NCI-H2081 (cell line): ENCODE measurements at places on chromosomes 6 and 20.

GRCh38 chr20:38723848-38724625 lies at the start of gene SLC32A1:
Gene SLC32A1, plus strand, starts transcription at chr20:38724486. Its CDS starts 239 bp downstream, at chr20:38724725.
- no peak for DNase-seq

DNA sequence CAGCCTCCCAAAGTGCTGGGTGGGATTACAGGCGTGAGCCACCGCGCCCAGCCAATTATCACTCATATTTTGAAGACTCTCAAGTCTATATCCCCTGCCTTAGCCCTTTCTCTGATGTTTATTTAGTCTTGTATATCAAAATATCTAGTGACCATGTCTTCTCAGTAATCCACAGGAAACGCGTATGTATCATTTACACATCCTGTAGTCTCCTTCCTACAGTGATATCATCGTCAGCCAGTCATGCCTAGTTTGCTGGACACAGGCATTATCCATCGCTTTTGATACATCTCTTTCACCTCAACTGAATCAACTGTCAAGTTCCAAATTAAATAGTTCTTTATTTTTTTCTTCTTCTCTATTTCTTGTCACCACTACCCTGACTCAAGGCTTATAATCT lies 223.7 kb downstream of the NKAIN2 start:
- DNase-seq = no peak

GRCh38 chr20:51532577-51533191 lies 9.8 kb downstream of the NFATC2 start:
- DNase-seq = no peak

DNA sequence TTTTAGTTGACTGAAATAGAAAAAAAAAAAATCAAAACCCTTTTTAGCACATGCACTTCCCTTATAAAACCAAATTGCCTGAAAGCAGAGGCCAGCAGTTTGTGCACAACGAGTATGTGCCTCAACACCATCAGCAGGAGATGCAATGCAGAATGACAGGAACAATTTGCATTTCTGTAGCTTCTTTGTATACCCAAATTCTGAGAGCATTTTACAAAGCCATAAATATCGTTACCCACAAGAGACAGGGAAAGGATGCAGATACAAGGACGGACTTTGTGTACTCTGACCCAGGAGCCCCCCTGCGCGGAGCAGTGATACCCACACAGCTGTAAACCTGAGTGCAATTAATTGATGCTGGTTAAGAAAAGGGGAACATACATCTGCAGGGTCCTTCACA lies 285.6 kb downstream of the PRKN start:
- no peak for DNase-seq

GRCh38 chr6:31877125-31877650 lies 1.6 kb downstream of the SLC44A4 start:
- DNase-seq = no peak

GRCh38 chr20:41170386-41171105 lies 33.2 kb downstream of the PLCG1 start:
- DNase-seq = no peak

GRCh38 chr6:75223428-75223827 lies 17.6 kb upstream of the COL12A1 start:
- no peak for DNase-seq

- DNase-seq = no peak
Measured at GRCh38 chr20:1331101-1331500, 2.2 kb upstream of the SDCBP2 start.

DNA sequence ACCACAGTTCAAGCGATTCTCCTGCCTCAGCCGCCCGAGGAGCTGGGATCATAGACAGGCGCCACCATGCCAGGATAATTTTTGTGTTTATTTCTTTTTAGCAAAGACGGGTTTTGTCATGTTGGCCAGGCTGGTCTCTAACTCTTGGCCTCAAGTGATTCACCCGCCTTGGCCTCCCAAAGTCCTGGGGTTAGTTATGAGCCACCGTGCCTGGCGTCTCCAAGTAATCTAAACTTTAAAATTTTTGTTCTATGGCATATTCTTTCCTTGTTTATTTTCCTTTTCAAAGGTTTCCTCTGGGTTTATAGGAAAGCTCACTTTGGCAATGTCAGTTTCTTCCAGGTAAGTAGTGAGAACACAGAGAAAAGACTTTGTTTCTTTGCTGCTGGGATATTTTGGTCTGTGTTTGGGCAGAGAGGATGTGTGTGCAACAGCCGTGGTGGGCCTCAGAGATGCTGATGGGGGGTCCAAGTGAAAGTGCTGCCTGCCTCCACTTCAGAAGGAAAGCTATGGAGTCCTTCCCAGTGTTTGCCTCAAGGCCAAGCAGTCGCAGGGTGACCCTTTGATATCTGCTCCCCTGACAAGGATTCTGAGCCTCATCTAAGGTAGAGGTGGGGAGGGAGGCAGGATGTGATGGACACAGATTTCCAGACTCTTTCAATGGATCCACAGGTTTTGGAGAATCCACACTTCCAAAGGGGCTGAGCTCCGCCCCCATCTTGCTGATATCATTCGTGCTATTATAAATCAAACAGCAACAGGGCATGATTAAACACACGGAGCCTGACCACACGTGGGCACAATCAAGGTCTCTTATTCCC lies 2.3 kb downstream of the LRP11 start:
- DNase-seq = no peak

DNA sequence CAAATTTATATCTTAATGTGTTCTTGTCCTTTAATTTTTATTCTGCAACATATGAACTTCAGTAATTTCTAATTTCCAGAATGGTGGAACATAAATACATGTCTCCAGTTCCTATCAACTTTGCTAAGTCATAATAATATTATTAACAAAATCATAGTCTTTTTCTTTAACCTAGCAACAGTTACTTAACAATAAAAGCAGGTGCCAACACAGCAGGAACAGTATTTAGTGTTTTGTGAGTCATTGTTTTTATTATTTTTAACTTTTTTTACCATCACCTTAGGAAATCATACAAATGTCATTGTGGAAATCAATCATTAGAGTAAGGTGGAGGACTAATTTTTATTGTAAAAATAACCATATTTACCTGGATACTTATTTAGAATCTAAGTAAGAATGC lies 133.5 kb downstream of the PLCB1 start:
- DNase-seq = no peak

- DNase-seq = no peak
Measured at GRCh38 chr20:2822073-2822472, 5.9 kb downstream of the TMEM239 start.

GRCh38 chr6:151412909-151413308 lies 21.6 kb upstream of the ZBTB2 start:
- DNase-seq = no peak

- no peak for DNase-seq
Measured at GRCh38 chr6:34475238-34475682, 9.4 kb downstream of the PACSIN1 start.

- DNase-seq = no peak
Measured at GRCh38 chr6:154223296-154223695, 133.3 kb downstream of the IPCEF1 start.

DNA sequence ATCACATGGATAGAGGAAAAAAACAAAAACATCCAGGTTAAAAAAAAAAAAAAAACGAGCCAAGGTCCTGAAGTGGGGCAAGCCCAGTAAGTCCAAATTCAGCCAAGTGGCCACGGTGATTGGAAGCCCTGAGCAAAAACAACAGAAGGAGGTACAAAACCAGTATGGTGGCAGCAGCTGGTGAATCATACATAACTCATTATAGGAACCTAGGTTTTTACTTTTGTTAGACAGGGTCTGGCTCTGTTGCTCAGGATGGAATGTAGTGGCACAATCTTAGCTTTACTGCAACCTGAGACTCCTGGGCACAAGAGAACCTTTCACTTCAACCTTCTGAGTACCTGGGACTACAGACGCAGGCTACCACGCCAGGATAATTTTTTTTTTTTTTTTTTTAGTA lies 22.7 kb upstream of the MYB start:
- DNase-seq = no peak

DNA sequence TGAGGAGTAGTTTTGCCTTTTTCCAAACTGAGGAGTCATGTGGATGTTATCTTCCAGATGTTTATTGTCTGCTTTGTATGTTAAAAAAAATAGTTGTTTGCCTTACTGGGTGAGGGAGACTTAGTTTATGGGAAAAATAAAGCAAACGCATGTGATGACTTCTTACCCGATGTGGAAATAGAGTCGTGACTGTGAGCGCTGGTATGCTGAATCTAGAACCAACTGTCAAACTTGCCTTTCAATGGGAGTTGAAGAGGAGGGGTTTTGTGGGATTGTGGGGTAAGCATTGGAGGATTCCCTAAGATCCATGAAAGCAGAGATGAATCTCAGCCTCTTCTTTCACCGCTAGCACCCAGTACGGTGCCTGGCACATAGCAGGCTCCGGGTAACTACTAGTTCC lies 5.3 kb downstream of the DCBLD1 start:
- no peak for DNase-seq

GRCh38 chr6:145749632-145750031 lies 14.3 kb upstream of the EPM2A start:
- no peak for DNase-seq

- DNase-seq = no peak
Measured at GRCh38 chr6:119961450-119961849, 611.9 kb upstream of the MAN1A1 start.

GRCh38 chr20:53792946-53793536 lies 199.4 kb upstream of the ZNF217 start:
- DNase-seq = no peak

- DNase-seq = no peak
Measured at GRCh38 chr6:138945354-138945753, 42.7 kb downstream of the REPS1 start.

- no peak for DNase-seq
Measured at GRCh38 chr6:104413767-104414166, 446.0 kb downstream of the HACE1 start.

DNA sequence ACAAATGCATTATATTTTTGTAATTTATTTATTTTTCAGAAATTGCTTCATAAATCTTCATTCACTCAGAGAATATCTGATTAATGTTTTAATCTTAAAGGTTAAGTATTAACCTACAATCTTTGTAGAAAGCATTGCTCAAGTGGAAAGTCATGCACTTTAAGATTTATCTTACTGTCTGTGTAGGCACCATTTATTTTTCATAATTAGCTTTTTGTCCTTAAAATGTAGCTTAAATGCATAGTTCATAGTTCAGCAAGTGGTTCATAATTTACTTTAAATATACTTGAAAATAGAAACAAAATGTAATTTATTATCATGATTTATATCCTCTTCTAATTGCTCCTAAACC lies 397.3 kb downstream of the LAMA2 start:
- DNase-seq = no peak

DNA sequence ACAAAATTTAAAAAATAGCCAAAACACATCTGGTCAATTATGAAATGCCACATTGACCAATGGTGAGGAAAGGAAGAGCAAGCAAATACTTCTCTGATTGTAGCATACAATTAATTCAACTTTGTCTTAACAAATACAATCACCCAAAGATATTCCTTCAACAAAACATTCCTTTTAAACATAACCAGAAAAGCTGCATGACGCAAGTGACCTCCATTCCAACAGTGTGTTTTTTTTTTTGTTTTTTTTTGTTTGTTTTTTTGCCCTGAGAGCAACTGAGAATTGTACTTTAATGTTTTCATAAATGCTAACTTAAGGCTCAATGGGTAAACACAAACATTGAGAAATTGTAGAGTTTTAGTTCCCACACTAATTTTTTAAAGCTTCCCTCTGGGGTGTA lies 184.4 kb downstream of the PTPRK start:
- DNase-seq = no peak

- no peak for DNase-seq
Measured at GRCh38 chr20:38926934-38927616, 858 bp downstream of the FAM83D start.

DNA sequence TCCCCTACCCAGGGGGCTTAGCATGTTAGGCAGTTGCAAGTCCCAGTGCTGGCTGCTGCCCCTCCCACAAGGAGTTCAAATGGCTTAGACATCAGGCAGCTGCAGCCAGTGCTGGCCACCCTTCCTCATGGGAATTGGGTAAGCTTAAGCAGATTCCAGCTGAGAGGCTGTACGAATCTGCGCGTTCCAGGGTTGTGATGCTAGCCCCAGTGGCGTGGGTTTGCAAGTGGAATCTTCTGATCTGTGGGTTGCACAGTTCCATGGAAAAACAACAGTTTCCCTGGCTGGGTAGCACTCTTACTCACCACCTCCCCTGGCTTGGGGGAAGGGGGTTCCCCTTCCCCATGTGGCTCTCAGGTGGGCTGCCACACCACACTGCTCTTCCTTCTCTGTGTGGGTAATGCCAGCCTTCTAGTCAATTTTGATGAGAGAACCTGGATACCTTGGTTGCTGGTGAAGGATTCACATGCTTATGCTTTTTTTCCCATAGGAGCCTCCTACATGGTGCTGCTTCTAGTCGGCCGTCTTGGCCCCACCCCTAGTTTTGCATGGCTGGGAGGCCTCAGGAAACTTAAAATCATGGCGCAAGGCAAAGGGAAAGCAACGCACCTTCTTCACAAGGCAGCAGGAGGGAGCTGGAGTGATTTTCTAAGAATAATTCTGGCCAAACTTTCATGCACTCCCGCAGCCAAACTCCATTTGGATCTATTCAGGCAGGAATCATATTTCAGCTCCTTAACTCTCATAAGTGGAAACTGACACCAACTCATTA lies 13.0 kb downstream of the DYNLT2 start:
- no peak for DNase-seq

DNA sequence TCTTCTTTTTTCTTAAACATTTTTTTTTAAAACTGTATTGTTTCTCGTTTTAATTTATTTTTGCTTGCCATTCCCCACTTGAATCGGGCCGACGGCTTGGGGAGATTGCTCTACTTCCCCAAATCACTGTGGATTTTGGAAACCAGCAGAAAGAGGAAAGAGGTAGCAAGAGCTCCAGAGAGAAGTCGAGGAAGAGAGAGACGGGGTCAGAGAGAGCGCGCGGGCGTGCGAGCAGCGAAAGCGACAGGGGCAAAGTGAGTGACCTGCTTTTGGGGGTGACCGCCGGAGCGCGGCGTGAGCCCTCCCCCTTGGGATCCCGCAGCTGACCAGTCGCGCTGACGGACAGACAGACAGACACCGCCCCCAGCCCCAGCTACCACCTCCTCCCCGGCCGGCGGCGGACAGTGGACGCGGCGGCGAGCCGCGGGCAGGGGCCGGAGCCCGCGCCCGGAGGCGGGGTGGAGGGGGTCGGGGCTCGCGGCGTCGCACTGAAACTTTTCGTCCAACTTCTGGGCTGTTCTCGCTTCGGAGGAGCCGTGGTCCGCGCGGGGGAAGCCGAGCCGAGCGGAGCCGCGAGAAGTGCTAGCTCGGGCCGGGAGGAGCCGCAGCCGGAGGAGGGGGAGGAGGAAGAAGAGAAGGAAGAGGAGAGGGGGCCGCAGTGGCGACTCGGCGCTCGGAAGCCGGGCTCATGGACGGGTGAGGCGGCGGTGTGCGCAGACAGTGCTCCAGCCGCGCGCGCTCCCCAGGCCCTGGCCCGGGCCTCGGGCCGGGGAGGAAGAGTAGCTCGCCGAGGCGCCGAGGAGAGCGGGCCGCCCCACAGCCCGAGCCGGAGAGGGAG lies 580 bp downstream of the VEGFA start:
- DNase-seq = no peak

DNA sequence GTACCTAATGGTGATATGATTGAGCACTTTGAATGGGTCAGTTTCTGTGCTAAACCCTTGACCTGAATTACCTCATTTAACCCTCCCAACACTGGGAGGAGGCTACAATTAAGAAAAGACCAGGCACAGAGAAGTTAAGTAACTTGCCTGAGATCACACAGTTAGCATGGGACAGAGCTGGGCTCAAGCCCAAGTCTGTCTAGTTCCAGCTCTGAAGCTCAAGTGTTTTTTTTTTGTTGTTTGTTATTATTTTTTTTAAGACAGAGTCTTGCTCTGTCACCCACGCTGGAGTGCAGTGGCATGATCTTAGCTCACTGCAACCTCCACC lies 4.0 kb downstream of the FAM83D start:
- no peak for DNase-seq
